ENCODE measurements at places on chromosomes 1 and 21. TPM values are rescaled to one million over a fixed set of nuclear protein-coding genes. Genes with fewer than 3 reads are reported as not detected.
A peak's percentile ranks its signal among the peaks of the same experiment; 100 is the strongest.

GRCh38 chr1:31911994-31912780 lies 26.0 kb downstream of the PTP4A2 start:
- no peak for DNase-seq

DNA sequence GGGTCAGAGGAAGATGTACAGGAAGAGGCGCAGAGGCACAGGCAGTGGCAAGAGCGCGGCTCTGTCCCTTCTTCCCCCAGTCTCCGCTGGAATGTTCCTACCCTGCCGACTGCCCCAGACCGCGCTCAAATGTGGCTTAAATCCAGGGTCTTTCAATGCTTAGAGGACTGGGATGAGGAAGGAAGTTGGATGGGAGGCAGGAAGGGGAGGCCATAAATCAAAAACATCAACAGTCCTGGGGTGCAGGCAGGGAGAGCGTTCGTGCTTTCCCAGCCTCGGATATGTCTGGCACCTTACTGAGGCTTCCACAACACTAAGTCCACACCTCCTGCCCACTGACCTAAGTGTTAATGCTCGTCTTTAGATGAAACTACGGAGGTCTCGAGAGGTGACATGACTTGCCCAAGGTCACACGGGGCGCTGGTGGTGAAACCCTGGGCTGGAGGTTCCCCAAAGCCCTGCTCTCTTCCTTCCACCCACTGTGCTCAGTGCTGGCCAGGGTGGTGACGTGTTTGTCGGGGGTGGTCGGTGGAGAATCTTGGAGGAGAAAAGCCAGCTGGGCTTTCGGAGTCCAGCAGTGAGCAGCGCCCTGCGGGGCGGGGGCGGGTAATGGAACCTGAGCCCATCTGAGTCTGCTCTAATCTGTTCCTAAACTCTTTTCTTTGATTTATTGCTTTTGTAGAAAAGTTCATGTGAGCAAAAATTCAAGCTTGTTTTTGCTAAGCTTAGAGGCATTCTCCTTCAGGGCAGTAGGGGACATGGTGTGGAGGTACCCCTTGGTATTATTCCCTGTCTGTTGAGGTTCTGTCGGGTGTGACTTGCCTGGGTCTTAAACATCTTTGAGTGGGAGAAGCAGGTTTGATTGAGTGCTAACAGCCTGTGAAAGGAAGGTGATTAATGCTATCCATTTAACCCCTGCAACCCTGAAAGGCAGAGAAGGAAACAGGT lies 708 bp downstream of the CDA start:
- peak; percentile 84 for DNase-seq

DNA sequence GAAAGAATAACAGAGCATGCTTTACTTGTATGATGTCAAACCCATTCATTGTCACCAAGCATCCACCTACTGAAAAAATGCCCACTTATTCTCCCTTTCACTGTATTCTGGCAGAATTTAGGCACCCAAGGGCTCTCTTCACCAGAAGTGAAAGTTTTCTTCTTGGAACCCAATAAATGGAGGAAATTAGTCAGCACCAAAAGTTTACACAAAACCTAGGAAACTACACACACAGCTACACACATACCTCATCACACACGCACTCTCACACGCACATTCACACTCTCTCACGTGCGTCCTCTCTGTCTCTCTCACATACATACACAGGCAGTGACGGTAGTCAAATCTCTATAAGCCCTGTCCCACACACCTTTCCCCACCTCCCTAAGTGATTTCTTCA lies 37.6 kb downstream of the MCOLN2 start:
- no peak for DNase-seq

- DNase-seq: no peak
These were observed 9.6 kb downstream of the EVA1C start for GRCh38 chr21:32422064-32422463.

- no peak for DNase-seq
These were observed 69.8 kb upstream of the SCAF4 start for GRCh38 chr21:31801551-31802219.

- no peak for DNase-seq
These were observed 54.6 kb upstream of the RWDD3 start for GRCh38 chr1:95179205-95179986.

GRCh38 chr1:19044975-19045831 lies 88.7 kb upstream of the IFFO2 start:
- DNase-seq: peak; percentile 41

- peak; percentile 45 for DNase-seq
These were observed 4.8 kb upstream of the ASB17 start for GRCh38 chr1:75937034-75937433.

DNA sequence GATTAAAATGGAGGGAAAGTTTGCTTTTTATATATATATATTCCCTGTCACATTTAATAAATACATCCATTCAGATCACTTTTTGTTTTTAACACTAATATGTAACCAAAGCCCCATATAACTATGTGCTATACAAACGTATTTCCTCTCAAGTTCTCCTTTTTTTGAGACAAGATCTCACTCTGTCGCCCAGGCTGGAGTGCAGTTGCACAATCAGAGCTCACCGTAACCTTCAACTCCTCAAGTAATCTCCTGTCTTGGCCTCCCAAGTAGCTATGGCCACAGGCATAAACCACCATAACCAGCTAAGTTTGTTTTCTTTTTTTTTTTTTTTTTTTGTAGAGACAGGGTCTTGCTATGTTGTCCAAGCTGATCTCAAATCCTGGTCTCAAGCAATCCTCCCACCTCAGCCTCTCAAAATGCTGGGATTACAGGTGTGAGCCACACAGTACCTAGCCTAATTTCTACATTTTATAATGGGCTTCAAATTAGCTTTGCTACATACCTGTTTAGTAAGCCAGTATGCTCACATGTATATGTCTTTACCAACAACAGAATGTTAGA lies 120.0 kb downstream of the TGFBR3 start:
- no peak for DNase-seq

Gene CD101
- total RNA-seq: not detected

Gene CFAP74
- total RNA-seq: not detected

Gene RAB4A
- total RNA-seq: 43.4 TPM

Gene C1orf210
- total RNA-seq: not detected

Gene YOD1
- 7.8 TPM for total RNA-seq

Gene TEX38
- total RNA-seq: not detected
